ENCODE measurements at places on chromosomes 1 and 21. TPM values are rescaled to one million over a fixed set of nuclear protein-coding genes. Genes with fewer than 3 reads are reported as not detected.

DNA sequence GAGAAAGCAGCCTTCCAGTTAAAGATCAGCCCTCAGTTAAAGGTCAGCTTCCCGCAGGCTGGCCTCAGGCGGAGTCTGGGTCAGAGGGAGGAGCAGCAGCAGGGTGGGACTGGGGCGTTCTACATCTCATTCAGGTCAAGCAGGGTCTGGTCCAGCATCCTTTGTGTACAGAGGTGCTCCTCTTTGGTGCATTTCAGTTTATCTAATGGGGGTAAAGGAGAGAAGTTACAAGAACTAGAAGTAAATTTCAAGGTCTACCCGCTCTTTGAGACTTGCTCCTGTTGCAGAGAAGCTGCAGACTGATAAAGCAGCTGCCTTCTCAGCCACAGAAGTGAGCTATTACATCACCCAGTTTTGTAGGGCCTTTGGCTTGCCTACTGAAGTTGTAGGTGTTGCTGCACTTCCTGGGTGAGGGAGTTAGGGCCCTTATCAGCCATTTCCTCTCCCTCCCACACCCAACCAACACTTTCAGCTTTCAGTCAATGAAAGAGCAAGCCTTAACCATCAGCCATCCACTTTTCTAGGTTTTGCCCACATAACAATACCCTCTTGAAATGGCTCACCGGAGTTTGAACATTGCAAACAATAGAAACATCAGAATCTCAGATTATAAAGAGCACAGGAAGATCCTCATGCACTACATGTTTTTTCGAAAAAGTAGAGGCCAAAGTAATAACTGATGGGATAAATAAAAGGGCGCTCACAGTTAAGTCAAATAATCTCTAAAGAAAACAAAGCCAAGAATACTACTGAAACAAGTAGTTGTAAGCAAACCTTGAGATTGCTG is 2.8 kb upstream of the NUP210L start:
- no peak for DNase-seq

GRCh38 chr1:68384872-68385411 is 64.8 kb downstream of the RPE65 start:
- no peak for DNase-seq

GRCh38 chr1:204157962-204158361 is 6.1 kb upstream of the ETNK2 start:
- no peak for DNase-seq

DNA sequence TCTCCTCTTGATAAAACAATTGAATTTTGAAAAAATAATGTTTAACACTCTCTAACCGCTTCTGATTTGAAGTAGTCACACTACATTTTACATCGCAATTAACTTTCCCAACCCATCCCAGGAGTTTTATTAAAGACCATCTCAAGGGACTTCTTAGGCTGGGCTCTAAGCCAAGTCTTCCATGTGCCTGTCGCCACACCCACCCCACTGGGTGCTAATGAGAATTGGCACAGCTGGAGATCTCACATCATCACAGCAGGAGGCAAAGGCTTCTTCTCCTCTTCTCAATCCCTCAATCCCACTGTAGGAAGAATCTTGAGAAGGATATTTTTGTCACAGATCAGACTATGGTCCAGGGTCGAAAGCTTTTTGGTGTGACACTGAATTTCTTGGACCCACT is 328.9 kb downstream of the NUF2 start:
- no peak for DNase-seq

- peak; percentile 65 for DNase-seq
These were observed 6.0 kb downstream of the TXNIP start for GRCh38 chr1:145990249-145990855.

GRCh38 chr1:95793893-95794292 is 559.9 kb downstream of the RWDD3 start:
- DNase-seq, result no peak

DNA sequence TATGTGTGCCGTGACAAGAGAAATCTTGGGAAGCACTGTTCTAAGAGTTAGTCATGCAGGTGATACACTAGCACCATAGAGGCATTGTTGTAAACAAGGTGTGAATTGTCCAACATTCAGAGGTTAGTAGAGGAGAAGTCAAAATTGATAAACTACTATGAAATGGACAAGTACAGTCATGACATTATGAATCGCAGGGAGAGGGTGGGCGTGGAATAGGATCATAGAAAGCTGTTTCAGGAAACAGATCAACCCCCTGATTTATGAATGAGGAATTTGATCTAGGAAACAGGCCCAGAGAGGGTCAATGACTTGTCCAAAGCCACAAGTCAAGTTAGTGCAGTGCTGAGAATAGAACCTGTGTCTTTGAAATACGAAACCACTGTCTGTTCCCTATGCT is 58.5 kb upstream of the LAX1 start:
- DNase-seq, result no peak

- DNase-seq, result peak; percentile 69
These were observed 10.5 kb upstream of the PRXL2B start for GRCh38 chr1:2575801-2576663.

DNA sequence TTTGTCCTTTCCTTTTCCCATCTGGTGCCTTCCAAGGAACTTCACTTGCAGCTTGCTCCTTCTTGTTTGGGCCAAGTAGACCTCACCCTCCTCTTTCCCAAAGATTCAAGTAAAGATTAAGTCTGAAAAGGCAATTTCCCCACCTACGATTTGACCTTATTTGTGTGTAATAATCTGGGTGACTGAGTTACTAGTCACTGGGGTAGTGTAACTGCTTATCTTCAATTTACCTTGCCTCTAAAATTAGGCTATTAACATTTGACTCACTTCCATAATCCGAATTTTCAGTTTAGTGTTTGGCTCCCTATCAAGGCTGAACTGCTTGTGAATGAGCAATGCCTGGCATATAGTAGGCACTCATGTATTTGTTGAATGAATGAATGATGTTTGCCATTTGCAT is 59.6 kb downstream of the PLA2G4A start:
- no peak for DNase-seq

- DNase-seq, result no peak
These were observed 62.6 kb downstream of the MAP3K7CL start for GRCh38 chr21:29193072-29193471.

DNA sequence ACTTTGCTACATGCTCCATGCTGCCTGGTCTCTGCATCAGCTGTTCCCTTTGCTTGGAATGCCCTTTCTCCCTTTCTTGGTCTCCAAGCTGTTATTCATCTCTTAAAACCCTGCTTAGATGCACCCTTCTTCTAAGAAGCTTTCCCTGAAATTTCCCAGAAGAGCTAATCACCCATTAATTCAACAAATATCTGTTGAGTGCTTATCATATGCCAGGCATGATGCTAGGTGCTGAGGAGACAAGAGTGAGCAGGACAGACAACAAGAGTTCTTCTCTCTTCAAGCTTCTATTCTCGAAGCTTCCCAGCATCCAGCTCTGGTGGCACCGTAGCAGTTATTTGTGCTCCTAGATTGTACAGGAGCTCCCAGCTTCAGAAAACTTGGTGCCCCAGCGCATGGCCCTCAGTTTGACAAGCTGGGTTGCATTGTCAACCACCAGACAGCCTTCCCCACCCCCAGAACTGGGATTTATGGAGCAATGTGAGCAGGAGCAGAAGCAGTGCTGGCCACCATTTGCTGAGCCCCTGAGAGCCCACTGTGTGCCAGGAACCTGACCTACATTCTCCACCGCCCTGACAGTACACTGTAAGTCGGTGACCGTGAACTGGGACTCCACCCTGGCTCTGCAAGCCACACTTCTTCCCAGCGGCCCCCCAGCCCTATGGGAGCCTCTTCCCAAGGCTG is 68.0 kb upstream of the ACOT11 start:
- no peak for DNase-seq

DNA sequence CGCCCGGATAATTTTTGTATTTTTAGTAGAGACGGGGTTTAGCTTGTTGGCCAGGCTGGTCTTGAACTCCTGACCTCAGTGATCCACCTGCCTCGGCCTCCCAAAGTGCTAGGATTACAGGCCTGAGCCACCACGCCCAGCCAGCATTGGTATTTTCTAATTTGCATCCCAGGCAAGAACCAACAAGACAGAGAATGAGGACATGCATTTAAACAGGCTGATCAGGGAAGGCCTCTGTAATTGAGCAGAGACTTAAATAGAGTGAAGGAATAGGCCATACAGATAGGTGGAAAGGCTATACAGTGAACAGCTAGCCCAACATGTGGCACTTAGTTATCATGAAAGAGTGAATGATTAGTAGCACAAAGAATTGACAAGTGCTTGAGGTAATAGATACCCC is 230.4 kb downstream of the SLC35F3 start:
- no peak for DNase-seq

DNA sequence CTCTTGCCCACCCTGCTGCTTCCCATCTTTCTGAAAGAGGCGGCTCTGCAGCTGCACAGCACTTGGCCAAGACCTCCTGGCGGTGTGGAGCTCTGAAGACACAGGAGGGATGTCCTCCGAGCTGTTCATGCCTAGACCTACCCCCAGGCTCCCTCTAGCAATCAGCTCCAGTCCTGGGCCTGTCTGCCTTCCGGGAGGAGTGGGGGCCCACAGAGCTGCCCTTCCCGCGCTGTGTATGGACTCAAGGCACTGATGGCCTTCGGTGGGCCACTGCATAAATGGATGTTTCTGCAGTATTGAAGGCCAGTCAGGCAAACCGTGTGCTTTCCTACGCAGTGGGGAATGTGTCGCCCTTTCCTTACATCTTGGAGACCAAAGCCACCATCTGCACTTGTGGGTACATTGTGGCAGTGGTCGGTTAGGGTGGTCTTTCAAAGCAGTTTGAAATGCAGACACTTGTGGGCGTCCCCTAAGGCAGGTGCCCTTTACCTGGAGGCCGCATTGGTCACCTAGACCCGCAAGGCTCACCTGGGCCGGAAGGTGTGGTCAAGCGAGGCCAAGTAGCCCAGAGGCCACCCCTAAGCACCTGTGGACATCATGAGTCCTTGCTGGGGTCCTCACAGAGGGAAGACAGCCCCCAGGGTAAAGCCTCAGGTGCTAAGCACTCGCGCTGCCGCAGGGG is 912 bp upstream of the PKNOX1 start:
- peak; percentile 67 for DNase-seq

- DNase-seq, result no peak
These were observed 333.3 kb downstream of the MRPL39 start for GRCh38 chr21:25273959-25274358.

The CFAP74 gene
- 0.35 TPM for total RNA-seq

The ADCY10 gene
- total RNA-seq, result 0.29 TPM

The ACAP3 gene
- 55.2 TPM for total RNA-seq

The CFH gene
- total RNA-seq, result 78.5 TPM
